ENCODE measurements at places on chromosomes 5 and 9.
A peak's percentile ranks its signal among the peaks of the same experiment; 100 is the strongest.

DNA sequence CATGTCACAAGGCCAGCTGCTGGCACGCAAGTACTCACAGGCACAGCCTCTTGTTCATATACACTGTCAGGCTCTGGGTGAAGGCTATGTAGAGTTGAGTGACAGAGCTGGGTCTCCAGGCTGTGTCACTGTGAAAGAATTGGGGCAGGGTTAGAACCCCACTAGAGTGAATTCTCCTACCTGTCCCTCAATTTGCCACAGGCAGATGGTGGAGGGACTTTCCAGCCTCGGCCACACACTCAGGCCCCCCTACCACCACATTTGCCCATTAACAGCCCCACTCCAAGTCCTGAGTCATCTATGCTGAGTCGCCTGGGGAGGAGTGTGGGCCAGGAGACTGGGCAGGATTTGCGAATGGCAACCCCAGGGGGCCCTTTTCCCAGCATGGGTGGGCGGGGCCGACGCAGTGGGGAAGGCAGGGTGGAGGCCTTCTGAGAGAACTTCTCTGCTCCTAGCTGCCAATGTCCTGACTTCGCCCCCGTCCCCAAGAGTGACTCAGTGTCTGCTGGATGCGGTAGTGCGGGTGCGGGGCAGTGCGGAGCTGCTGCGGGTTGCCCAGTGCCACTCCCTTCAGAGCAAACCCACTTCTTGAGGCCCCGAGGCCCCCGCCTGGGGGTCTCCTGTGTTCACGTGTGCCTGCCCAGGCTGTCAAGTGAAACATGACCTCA lies 50.3 kb upstream of the PSD2 start:
- peak; percentile 33 for DNase-seq

DNA sequence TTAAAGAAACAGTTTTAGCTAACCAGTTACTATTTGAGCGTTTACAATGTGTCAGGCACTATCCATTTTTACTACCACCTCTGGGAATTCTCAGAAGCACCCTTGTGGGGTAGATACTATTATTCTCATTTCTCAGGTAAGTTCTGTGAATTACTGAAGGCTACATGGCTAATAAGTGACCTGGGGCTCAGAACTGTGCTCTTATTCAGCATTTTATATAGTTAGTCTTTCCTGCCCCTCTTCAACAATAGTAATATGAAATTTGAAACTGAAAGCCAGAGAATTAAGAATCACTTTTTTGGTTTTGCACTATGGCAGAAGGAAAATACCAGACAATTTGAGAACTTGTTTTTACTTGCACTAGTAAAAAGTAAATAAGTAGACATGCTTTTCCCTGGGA lies 11.8 kb downstream of the ELL2 start:
- no peak for DNase-seq

GRCh38 chr9:35673132-35674024 lies at the start of gene CA9:
Gene CA9, plus strand, starts transcription at chr9:35673928. Its CDS starts 32 bp downstream, at chr9:35673960.
- peak; percentile 7 for DNase-seq

- DNase-seq, result peak; percentile 46
Observed at GRCh38 chr5:156838961-156839360, 11.1 kb upstream of the PPP1R2B start.

DNA sequence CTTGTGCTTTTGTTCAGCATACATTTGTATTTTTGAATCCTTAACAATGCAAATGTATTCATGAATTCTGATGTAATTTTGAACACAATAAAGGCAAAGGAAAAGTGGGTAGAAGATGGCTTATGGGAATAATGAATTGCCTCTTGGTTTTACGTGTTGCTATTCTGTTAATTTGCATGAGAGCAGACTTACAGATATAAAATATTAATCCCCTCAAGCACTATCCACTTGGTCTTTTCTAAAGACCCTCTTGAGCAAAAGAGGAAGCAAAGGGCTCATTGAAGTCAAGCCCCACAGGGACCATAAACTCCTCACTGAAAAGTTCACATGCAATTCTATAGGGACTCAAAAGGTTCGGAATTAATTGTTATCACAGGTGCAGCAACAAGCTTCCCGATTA lies 51.9 kb downstream of the OSTF1 start:
- no peak for DNase-seq

DNA sequence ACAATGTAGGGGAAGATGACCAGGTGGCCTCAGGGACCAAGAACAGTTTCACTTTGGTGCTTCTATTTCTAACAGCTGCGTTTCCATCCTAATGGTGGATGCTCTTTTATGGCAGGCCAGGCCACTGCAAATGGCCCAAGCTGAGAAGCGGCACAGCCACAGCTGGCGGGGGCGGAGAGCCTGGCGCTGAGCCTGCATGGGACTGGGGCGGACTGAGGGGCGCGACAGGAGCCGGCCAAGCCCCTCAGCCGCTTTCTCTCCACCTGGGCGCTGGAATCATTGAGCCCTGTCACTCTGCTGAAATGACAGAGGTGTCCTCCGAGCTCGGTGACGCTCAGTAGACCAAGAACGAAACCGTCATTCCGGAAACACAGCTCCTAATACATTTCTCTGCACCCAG lies 317.3 kb upstream of the PDE4D start:
- no peak for DNase-seq

GRCh38 chr5:78787783-78788182 lies 139.2 kb upstream of the LHFPL2 start:
- DNase-seq, result no peak

GRCh38 chr5:73151766-73152410 lies 21.1 kb upstream of the TMEM174 start:
- DNase-seq, result no peak

DNA sequence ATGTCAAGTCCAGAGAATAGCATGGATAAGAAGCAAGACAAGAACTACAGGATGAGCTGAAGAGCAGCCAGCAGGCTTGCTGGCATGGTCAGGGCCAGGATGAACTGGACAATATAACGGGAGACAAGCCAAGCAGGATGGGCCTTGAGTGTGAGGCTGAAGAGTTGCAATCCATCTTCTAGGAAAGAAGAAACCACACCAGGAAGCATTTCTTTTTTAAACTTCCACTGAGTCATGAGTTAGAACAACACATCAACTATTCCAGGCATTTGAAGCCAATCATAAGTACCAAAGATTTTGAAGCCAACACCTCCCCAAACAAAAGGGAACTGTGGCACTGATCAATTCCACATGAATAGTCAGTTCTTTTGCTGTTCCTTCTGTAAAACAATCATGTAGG lies 27.3 kb downstream of the SLC31A2 start:
- no peak for DNase-seq

DNA sequence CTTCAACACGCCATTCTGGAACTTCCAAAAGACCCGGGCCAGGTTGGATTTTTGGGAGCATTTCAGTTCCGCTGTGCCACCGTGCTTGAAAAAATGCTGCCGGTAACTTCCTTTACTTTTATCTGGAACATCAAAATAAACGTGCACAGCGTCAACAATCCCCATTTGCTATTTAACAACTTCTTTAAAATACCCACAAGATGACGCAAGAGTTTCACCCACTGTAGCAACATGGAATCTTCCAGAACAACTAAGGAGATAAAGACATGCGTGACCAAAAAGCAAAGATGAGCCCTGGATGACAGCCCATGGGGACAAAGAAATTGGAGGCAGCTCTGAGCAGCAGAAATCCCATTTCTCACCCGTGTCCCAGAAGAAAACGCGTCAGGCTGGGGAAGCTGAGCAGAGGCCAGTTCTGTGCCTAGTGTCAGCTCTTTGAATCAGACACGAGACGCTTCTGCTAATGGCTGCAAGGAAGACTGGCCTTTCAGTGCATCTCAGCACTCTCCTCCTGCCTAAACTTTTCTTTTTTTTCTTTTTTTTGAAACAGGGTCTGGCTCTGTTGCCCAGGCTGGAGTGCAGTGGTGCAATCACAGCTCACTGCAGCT lies 61.3 kb downstream of the SECISBP2 start:
- DNase-seq, result no peak

DNA sequence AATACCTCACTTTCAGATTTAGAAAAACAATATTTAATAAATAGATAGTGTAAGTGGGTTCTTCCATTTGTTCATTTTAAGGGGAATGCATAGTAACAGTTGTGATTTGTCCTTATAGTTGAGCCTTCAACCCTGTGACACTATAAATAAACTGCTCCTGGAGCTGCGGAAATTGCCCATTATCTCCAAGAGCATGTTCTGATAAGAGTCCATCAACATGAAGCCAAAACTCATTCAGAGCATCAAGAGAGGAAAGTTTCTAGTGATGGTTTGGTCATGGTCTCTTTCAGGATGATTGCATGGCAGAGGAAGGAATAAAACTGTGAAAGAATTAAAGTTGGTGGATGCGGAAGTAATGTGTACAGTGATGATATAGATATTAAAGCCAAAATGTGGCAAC lies 772.1 kb upstream of the DMAC1 start:
- DNase-seq, result no peak

- DNase-seq, result no peak
Observed at GRCh38 chr9:91845879-91846278, 104.1 kb downstream of the ROR2 start.

DNA sequence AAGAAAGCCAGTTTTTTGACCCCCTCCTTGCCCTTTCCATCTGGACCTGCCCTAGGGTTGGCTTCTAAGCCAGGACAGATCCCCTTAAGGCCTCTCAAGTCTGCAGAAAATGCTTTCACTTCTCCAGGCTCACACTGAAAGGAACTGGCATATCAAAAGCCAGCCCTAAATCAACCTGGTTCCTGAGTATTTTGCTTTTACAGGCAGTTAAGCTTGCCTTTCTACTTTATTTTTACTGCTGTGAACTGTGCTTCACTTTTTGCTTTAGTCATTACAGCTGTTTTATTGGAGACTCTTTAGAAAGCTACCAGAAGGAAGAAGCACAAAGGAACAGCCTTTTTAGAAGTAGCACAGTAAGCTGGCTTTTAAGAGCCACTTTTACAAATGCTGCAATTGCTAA lies 5.0 kb downstream of the TARS1 start:
- no peak for DNase-seq

- DNase-seq, result no peak
Observed at GRCh38 chr9:28121366-28121765, 548.1 kb upstream of the C9orf72 start.

GRCh38 chr9:76018235-76018634 lies 127.8 kb downstream of the PCSK5 start:
- DNase-seq, result no peak

GRCh38 chr5:52804387-52804791 lies 16.7 kb downstream of the ITGA1 start:
- DNase-seq, result no peak

DNA sequence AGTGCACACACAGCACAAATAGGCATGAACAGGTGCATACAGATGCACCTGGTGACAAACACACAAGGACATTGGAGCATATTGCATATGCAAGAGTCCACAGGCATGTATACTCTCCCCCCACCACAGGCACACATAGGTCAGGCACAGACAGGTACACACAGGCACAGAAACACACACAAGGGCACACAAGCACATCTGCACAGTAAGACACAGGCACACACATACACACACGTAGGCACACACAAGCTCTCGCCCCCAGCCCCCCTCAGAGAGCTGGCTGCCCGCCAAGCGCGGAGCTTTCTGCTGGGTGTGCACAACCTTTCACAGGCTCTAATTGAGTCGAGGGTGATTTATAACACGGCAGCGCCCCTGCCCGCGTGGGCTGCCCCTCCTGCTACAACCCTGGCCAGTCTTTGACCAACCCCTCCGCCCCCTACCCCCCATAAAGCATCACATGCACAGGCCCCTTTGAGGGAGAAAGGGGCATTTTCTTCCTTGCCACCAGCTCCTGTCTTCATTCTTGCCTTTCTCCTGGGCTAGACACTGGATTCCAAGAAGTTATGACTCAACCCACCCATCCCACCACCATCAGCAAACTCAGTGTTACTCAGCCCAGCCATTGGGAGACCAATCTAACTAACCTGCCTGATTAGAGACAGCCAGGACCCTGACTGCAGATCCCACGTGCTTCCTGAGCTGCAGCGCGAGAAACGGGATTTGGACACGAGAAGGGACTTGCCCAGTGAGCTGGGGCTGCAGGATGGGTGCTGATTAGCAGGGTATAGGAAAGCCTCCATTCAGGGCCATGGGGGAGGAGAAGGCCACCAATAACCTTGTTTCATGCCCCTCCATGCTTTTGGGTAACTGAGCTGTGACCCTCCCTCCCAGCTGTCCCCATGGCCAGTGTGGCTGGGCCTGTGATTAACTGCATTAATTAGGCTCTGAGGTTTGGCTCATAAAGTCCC lies 42.8 kb upstream of the PSD2 start:
- DNase-seq, result no peak

DNA sequence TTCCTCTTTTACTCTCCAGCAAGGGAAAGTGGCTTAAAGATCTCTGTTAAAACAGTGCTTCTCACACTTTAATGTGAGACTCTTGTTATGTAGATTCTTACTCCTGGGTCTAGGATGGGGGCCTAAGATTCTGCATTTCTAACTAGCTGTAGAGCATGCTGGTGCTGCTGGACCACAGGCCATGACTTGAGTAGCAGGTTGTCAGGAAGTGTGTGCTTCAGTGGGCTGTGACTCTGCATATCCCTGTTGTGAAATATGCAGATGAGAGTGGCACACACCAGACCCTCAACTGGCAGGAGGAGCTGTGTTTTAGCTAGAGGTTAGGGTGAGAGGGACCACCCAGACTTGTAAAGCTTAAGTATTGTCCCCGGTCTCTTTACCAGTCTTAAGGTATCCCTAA lies 191.1 kb upstream of the DMRT1 start:
- no peak for DNase-seq

GRCh38 chr5:88658886-88659285 lies 224.1 kb downstream of the MEF2C start:
- no peak for DNase-seq

DNA sequence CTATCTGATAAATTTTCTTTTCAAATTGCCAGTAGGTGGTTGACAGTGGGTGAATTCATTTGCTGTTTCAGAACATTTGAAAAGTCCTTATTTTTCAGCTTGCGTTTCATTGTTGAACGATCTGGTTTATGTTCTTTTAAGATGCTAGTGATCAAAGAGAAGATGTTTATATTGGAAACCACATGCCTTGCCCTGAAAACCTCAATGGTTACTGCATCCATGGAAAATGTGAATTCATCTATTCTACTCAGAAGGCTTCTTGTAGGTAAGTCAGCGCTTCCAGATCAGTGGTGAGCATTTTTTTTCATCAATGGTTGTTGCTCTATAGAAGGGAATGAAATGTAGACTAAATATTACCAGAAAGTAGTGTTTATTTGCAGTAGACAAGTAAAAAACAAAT lies 16.6 kb upstream of the CAVIN4 start:
- no peak for DNase-seq

DNA sequence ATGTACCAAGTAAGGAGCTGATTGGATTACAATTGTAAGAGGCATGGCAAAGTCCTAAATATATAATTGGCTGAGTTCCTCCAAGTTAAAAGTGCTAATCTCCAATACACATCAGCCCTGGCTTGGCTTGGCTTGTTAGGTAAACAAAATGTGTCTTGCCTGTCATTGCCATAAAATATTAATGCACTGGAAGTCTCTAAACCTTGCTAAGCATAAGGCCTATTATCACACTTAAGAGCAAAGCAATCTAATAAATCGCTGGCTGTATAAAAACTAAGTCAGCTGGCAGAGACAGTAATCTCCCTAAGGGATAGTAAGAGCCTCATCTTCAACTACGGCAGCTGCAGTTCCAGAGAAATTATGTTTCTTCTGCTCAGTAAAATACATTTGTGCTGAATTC lies 418.6 kb upstream of the GRAMD2B start:
- DNase-seq, result no peak

GRCh38 chr9:109212768-109213167 lies 45.7 kb upstream of the FRRS1L start:
- no peak for DNase-seq

- DNase-seq, result peak; percentile 60
Observed at GRCh38 chr9:135123773-135124134, 36.3 kb downstream of the OLFM1 start.

- no peak for DNase-seq
Observed at GRCh38 chr9:116877072-116877471, 190.0 kb downstream of the TRIM32 start.

Data from midbrain (tissue), 1 donor.